ENCODE measurements at places on chromosomes 12 and 14.

DNA sequence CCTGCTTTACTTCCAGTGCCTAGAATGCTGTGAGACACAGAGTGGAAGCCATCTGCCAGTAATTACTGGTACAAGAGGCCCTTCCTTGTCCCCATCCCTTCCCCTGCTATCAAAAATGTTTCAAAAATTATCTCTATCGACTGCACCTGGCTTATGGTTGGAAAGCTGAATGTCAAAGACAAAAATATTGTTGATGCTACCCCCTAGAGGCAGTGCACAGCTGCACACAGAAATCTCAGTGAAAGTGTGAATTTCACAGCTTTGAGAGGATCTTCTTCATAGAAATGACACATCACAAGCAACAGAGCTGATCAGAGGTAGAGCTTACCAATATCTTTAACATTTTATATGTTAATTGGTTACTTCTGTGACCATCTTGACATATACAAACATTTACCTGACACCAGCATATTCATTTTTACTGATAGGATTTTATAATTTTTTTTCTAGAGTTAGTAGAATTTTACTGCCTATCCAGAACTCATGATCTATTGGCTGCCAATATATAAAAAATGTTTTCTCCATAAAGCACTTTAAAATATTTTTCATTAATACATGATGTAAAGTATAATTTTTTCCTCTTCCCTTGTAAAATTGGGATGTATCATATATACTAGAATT is 138.0 kb downstream of the AACS start:
- DNase-seq, result no peak

GRCh38 chr14:75521415-75522199 is 662 bp upstream of the BATF start:
- no peak for DNase-seq

DNA sequence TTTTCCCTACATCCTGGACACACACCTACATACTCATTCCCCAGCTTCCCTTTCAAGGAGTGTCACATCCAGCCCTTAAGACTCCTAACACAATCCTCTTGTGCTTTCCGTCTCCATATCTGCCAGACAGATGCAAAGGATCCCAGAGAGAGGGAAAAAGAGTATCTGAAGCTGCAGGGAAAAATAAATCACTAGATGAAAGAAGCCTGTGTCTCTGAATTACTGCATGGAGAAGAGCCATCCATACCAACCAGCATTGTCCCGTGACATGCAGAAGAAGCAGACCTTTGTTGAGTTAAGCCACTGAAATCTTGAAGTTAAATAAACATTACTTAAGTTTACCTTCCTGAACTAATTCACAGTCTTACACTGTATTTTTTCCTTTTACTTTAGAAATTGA is 54.6 kb downstream of the GTF2A1 start:
- DNase-seq, result no peak

- DNase-seq, result no peak
Measured at GRCh38 chr14:105733081-105734065, 207.0 kb downstream of the TMEM121 start.

DNA sequence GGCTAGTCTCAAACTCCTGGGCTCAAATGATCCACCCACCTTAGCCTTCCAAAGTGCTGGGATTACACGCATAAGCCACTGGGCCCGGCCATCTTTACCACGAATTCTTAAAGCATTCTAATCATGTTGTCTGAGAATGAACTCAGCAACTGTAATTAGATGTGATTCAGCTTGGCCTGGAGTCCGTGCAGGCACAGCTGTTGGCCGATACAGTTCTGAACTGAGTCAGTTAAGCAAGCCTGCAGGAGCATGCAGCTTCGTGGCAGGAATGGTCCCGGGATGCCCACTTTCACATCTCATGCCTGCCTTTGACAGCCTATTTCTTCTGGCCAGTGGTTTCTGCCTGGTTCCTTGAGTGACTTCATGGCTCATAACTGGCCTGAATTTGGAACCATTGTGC is 194.1 kb downstream of the ANO6 start:
- DNase-seq, result no peak

- DNase-seq, result no peak
Measured at GRCh38 chr14:72545411-72546311, 348.2 kb downstream of the DPF3 start.

DNA sequence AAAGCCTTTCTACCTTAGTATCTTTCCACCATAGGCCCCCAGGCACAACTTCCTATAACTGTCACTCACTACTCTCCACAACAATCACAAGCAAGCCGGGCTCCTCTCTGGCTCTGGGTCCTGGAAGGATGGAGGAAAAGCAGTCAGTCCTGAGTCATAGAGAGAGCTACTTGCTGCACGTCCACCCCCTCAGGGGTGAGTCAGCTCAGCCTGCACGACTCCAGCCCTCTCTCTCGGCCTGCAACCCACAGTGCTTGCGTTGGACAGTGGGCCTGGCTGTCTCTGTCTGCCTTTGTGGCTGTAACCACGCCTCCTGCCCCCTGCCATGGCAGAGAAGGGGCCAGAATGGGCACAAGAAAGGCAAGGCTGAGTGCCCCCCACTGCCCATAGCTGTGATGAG is 154.1 kb upstream of the FKBP4 start:
- no peak for DNase-seq

GRCh38 chr14:92407410-92407809 is 84.4 kb downstream of the SLC24A4 start:
- no peak for DNase-seq

- no peak for DNase-seq
Measured at GRCh38 chr14:45678163-45678562, 425.2 kb upstream of the MIS18BP1 start.

DNA sequence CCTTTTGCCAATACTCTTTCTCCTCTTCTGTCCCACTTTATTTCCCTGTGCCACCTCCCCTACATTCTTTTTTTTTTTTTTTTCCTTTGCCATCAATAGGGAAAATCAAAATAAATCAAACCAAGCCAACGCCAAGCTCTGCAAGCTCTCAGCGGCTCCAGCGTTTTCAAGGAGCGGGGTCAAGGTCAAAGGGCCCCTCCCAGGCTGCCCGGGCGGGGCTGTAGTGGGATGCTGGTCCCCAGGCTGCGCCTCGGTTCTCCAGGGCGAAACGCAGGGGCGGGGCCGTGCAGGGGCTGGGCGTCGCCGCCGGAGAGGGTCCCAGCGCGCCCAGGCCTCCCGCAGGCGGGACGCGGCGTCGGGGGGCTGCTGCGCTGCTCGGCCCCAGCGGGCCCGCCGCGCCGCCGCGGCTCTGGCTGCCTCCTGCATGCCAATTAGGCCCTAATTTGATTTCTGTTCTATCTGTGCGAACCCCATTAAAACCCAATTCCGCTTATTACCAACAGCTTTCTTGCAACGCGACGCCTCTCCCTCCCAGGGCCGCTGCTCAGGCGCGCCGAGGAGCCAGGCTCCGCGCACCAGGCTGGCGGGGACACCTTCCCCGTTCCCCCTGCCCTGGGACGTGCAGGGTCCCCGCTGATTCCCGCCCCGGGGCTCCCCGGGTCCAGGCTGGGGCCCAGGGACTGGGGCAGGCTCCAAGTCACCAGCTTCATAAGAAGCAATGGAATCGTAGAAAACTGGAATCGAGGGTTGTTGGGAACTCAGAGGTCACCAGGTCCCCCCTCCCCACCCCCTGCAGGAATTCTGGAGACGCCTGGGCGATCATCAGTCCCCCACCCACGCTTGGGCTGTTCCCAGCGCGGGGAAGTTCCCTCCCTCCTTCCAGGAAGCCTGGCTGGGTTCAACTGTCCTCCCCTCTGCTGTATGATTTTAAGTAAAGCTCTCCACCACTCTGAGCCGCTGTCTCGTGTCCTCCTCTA is 50.7 kb upstream of the MAP1LC3B2 start:
- no peak for DNase-seq

DNA sequence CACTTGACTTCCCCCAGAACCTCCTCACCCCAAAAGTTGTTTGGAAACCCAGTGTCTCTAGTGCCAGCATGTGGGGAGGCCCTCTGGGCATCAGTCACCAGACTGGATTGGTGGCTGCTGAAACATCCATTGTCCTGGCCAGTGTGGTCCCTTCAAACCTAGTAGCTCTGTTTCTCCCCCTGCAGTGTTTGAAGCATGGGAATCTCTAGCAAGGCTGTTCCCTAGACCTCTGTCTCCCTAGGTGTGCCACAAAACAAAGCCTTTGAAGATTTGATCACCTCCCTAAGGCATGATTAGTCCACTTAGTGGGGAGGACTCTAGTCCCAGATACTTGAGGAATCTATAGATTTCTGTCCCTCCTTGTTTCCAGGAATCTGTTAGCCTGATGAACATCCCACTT is 60.3 kb downstream of the ARF6 start:
- no peak for DNase-seq

- DNase-seq, result no peak
Measured at GRCh38 chr12:14367040-14367661, 1.7 kb downstream of the ATF7IP start.

DNA sequence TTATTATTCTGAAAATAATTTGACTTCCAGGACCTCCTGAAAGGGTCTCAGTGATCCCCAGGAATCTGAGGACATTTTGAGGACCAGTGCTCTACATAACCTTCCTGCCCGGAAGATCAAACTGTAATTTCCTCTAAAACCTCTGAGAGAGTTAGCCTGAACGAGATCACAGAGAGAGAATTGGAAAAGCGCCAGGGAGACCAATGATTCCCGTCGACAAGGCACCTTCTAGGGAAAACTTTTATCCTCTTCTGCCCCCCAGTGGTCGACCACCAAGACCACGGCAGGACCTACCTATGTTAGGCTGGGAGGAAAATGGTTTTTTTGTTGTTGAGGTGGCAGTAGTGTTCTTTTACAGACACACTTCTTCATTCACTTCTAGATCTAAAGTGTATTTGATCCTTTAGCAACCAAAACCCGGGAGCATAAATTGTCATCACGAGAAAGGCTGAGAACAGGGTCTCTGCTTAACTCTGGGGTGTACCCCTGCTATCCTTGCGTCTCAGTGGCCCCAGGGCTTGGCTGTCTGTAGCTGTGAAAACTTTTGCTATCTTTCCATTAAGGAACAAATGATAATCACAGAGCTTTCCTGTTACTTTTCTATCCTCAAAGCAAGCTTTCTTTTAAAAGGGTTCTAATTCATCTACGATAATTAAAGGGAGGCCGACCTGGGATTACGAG is 62.9 kb upstream of the NID2 start:
- no peak for DNase-seq

DNA sequence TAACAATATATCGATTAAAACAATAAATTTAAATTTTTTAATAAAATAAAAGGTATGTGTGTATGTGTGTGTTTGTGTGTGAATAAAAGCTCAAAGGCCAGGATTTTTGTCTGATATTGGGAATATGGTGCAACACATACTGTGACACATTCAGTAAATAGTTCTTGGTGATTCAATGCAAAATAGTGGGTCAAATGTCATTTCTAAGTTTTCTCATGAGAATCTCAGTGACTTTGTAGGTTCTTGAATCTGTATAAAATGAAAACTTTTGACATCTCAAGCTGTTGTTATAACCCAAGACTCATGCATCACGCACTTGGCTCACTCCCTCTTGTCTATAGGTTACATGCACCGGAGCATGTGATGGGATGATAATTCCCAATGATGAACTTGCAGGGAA is 16.2 kb upstream of the MED6 start:
- no peak for DNase-seq

DNA sequence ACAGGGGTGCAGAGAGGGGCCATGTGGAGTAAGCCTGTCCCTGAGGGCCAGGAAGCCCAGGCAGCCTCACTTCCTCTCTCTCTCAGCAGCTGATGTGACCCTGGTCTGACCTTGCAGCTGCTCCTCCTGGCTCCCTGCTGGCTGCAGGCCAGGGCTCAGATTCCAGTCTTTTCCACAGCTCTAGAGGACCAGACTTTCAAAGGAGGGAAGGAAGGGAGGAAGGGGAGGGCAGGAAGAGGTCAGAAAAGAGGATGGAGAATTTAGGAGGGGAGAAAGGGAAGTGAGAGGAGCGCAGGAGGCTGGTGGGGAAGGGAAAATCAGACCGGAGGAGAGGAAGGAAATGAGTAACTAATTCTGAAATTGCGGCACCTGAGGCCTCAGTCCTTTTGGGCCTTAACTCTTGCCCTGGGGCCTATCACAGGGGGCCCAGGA is 40.9 kb upstream of the VASH1 start:
- no peak for DNase-seq

DNA sequence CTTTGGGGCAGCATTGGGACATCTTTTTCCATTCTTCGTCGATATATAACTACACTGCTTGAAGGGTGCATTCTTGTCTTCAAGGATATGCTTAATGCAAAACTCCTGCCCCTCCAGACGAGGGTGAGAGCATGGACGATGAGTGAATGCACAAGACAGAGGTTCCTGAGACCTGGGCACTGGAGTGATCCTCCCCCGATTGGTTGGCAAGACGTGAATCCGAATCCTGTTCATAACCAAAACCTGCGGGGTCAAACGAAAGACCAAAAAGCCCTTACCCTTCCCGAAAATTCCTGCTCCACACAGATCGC is 684 bp downstream of the KANSL2 start:
- no peak for DNase-seq

GRCh38 chr12:131085816-131086591 is 132.3 kb downstream of the ADGRD1 start:
- DNase-seq, result no peak

GRCh38 chr14:75254901-75255584 is 23.6 kb upstream of the FOS start:
- DNase-seq, result no peak

DNA sequence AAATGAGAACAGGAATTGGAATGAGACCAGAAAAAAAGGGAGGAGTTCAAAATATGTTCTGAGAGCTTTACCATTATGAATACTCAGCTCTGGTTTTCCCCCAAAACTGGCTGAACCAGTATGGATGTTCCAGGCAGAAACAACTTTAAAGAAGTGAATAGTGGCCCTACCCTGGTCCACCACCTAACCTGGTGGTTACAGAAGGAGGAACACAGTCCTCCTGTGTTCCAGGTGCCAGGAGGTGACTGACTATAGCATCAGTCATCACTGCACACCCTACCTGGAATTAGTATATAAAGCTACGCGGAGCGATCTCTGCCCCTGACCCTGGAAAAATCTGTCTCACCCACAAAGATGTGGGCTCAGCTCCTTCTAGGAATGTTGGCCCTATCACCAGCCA is at the start of gene A2ML1:
Gene A2ML1, plus strand, starts transcription at position 324 of the 400 bp plus-strand sequence. Its CDS starts 31 bp downstream, at position 355.
- no peak for DNase-seq

DNA sequence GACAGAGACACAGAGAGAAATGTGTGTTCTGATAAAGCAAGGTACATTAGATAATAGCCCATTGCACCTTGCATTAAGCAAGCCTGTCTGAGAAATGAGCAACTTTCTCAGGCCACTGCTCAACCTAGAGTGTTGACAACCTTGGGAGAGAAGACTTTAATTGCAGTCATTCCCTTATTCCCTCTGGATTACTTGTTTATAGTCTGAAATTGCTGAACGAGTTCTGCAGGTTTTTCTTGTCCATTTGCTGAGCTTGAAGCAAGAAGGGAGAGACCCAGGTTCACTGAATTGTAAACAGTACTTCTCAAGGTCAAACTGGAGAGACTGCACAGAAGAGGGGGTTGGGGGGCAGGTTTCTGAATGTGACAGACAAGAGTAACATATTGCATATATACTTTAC is 159.4 kb upstream of the PLEKHG7 start:
- DNase-seq, result no peak
